ENCODE measurements at places on chromosomes 7 and 10.

DNA sequence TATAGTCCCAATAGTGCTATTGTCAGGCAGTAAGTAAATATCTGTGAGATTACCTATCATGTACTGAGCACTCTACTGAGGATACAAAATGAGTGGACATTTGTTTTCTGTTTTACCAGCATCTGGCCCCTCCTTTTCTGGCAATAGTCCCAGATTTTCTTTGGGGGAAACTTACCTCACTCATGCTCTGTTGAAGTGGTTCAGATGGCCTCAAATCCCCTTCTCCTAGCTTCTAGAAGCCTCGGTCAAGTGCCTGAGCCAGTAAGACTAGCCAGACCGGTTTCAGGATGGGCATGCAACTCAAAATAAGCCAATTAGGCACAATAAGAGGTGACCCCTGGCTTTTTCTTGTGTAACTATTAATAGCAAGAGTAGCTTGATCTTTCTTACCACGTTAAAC, 19.7 kb downstream of the TRDMT1 start:
- DNase-seq: no peak

- no peak for DNase-seq
Observed at GRCh38 chr10:97533888-97534287, 35.2 kb downstream of the UBTD1 start.

DNA sequence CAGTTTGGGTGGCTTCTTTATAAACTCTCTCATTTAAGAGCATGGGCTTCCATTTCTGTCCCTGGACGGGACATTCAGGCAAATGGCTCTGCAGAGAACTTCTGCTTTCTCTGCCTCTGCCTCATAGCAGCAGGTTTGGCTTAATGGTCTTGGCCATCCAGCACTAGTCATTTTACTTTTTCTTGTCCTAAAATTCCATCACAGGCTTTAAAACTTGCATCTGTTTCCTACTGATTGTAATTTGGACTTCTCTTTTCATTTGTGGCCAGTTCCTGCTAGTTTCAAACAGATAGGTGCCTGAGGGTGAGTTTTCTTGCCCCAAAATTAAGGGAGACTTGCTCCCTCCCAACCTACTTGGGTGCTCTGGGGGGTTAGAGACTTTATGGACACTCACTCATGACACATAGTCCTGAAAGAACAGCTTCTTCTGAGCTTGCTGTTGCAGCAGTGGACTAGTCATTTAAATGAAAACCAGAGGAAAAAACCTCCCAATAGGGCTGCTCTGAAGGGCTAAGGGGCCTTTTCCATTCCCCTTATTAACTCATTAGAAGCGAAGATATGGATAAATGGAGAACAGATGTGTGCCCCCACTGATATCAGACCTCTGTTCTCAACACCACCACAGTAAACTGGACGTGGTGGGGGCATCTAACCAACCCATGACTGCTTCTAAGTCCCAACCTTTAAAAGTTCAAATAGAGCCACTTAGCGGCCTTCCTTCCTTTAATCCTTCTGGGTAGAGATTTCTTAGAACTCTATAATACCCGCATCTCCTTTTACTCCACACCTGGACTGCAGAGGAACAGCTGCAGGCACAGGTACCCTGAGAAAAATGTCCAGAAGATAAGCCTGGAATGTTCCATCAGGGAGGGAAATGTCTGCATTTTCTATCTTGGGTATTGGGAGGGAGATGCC, 38.8 kb downstream of the SVOPL start:
- DNase-seq: no peak

DNA sequence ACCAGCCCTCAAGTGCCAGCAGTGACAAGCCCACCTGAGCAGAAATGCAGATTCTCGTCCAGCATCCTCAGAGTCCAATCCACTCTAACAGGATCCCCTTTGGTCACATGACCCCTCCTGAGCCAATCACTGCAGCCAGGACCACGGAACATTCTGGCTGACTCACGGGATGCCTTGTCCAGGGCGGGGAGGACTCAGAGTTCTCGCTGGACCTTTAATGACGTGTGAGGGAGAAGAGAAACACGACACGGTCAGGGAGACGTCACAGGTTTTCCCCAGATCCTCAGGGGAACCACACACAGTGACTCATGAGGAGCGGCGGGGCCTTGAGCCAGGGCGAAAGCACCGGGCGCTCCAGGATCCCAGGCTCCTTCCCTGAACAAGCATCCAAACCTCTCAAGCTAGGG, 155.7 kb downstream of the PTPRN2 start:
- DNase-seq: no peak

DNA sequence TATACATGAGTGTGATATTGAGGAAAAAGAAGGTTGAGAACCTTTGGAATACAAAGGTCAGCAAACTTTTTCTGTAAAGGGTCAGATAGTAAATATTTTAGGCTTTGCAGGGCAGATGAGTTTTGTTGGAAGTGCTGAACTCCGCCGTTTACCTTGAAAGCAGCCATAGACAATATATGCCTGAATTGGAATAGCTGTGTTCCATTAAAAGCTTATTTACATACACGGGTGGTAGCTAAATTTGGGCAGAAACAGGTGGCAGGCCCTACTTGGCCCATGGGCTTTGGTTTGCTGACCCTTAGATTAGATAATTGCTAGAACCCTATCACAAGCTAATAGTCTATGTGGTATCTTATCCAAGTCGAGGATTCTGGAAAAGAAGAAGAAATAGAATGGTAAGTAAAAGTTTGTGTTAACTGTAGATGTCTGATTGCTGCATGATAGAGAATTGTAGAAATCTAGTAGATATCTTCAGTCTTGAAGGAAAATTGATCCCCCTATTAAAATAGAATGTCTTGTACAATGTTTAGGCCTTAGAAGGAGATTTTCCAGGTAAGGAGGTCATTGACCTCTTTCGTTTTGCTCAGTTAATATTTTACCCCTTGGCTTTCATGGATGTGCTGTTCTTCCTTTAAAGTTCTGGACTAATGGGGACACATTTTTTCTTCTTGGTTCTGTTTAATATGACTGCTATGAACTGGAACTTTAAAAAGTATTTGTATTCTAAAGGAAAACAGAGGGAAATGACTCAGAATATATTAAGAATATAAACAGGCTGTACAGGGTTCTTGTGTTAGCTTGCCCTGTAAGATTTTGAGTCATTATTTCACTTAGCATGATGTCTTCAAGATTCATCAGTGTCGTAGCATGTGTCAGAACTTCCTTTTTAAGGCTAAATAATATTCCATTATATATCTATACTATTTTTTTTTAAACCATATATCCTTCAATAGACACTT, 8.0 kb downstream of the RBM33 start:
- no peak for DNase-seq
